ENCODE measurements at places on chromosomes 6 and 20. TPM values are rescaled to one million over a fixed set of nuclear protein-coding genes. Genes with fewer than 3 reads are reported as not detected.

Gene VSX1
- total RNA-seq = 0.16 TPM

Gene FARS2
- 17.0 TPM for total RNA-seq

Gene PDE7B
- total RNA-seq = 0.75 TPM

Gene ASIP
- not detected for total RNA-seq

Gene RIPPLY2
- total RNA-seq = not detected

Gene CST5
- not detected for total RNA-seq

Gene CDSN
- total RNA-seq = not detected

Gene CALHM5
- not detected for total RNA-seq

Gene ABHD16B
- total RNA-seq = not detected

Gene ZNF341
- total RNA-seq = 7.1 TPM

Gene FAM83C
- not detected for total RNA-seq

Gene RBM24
- total RNA-seq = 10.2 TPM

Gene ADAM33
- 26.7 TPM for total RNA-seq

Gene TRAPPC3L
- total RNA-seq = not detected

Gene KIAA0408
- total RNA-seq = 4.9 TPM

Gene LGSN
- not detected for total RNA-seq

Gene MYH7B
- total RNA-seq = 0.41 TPM

Gene SEMG1
- 0.27 TPM for total RNA-seq

Gene ARMH2
- total RNA-seq = not detected

Gene ULBP1
- not detected for total RNA-seq

Gene XPO5
- total RNA-seq = 11.3 TPM

Gene EYS
- total RNA-seq = not detected

Gene ADGB
- 28.7 TPM for total RNA-seq

Gene PHACTR1
- 3.2 TPM for total RNA-seq

Gene EEF1A2
- total RNA-seq = 0.75 TPM

Gene SLC2A10
- total RNA-seq = 33.5 TPM

Gene HLA-DMB
- 8.7 TPM for total RNA-seq

Gene ULBP3
- 2.0 TPM for total RNA-seq

Gene TTK
- 1.2 TPM for total RNA-seq

Gene CDK5RAP1
- total RNA-seq = 21.3 TPM

Gene ZC3H12D
- total RNA-seq = 13.0 TPM

Gene PPP1R3G
- total RNA-seq = 0.95 TPM

Gene MCM9
- total RNA-seq = 17.6 TPM

Gene IL20RA
- total RNA-seq = 7.4 TPM

Gene ANKEF1
- total RNA-seq = 0.60 TPM

Gene NR2E1
- not detected for total RNA-seq

Gene PDE10A
- total RNA-seq = 6.8 TPM

Gene CRISP3
- total RNA-seq = not detected

Gene OPN5
- not detected for total RNA-seq

Gene TPD52L1
- total RNA-seq = 96.5 TPM

Gene TRERF1
- 3.4 TPM for total RNA-seq

Gene TINAG
- total RNA-seq = 27.5 TPM

Gene PLEKHG1
- total RNA-seq = 53.0 TPM

Gene TBX18
- total RNA-seq = 0.14 TPM

Gene KIF3B
- 41.4 TPM for total RNA-seq

Gene PACSIN1
- not detected for total RNA-seq

Gene ZNF165
- 20.1 TPM for total RNA-seq
